Tongue (tissue), 3 donors: ENCODE measurements at places on chromosomes 5 and 9. TPM values are rescaled to one million over a fixed set of nuclear protein-coding genes. Genes with fewer than 3 reads are reported as not detected.
A peak's percentile ranks its signal among the peaks of the same experiment; 100 is the strongest.

FOXD4L6 gene
- not detected for total RNA-seq

TAF11L14 gene
- not detected for total RNA-seq

TXN gene
- 51.0 TPM for total RNA-seq

SPINK6 gene
- total RNA-seq: not detected

PCDHGB5 gene
- total RNA-seq: 11.3 TPM

EFCAB9 gene
- total RNA-seq: not detected

NCBP1 gene
- 50.6 TPM for total RNA-seq

INSL4 gene
- not detected for total RNA-seq

ST8SIA4 gene
- total RNA-seq: 15.0 TPM

SLC1A3 gene
- total RNA-seq: 24.2 TPM

FOXD4 gene
- not detected for total RNA-seq

GDNF gene
- total RNA-seq: 4.0 TPM

CDH18 gene
- 0.62 TPM for total RNA-seq

ZFR gene
- total RNA-seq: 93.9 TPM

DNA sequence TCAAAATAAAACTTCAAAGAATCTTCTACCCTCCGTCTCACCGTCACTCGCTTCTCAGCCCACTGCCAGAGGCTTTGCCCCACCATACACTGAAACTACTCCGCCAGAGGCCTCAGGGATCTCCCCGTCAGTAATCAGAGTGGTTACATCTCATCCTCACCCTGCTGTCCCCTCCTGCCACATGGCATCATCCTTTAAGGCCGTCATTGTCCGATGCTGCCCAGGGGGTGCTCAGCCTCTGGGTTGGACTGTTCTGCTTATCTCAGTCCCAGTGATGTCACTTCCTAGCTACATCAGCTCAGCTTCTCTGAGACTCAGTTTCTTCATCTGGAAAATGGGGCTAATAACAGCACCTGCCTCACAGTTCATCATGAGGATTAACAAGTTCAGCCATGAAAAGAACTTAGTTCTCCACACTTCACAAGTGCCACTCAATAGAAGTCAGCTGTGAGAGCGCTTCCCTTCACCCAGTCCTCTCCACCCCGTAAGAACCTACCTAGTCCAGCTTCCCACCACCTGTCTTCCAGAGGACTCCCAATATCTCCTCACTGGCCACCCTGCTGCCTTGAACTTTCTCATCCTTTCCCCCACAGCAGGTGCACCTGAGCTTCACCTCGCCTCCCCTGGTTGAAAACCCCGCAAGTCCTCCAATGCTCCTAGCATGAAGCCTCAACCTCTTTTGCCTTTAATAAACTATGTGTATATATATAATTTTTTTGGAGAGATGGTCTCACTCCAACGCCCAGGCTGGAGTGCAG is 2.8 kb upstream of the IL3 start:
- no peak for DNase-seq

DNA sequence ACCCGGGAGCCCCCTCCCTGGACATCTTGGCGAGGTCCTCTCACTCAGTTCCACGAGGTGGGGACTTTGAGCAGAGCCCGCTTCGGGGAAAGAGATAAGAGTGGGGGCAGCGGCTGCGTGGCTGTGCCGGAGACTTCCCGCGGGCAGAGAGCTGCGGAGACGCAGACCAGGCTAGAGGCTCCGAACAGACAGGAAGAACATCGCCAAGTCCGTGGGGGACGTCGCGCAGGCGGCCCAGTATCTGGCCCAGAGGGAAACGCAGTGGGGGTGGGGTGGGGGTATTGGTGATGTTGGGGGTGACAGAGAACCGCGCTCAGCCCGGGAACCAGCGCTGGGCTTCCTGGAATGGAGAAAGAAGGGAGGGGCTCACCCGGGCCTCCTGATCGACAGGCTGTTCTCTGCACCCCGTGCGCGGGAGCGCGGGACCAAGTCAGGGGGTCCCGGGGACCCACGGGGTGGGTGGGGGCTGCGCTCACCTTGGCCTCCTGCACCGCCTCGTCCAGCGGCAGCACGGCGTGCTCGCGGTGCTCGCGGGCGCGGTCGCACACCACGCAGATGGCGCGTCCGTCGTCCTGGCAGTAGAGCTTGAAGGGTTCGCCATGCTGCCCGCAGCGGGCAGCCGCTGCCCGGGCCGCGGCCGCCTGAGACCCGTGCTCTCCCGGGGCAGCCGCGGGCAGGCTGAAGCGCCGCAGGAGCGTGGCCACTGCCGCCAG is 727 bp downstream of the TRIM7 start:
- DNase-seq: peak; percentile 34

DNA sequence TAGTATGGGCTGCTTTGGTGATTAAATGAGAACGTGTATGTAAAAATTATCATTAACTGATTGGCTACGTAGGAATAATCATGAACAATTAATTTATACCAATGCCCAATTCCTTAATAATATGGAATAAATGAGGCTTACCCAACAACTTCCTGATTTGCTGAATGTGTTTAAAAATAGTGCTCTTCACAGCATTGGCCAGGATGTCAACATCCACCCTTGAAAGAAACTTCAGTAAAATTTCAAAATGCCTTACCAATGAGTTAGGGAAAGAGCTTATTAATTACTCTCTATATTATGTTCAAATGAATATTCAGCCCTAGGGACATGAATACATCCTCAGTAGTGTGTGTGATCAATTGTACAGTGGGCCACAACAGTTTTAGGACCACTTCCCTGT is 401.4 kb downstream of the PSAT1 start:
- no peak for DNase-seq

- no peak for DNase-seq
Observed at GRCh38 chr5:142815469-142815868, 45.3 kb downstream of the ARHGAP26 start.

DNA sequence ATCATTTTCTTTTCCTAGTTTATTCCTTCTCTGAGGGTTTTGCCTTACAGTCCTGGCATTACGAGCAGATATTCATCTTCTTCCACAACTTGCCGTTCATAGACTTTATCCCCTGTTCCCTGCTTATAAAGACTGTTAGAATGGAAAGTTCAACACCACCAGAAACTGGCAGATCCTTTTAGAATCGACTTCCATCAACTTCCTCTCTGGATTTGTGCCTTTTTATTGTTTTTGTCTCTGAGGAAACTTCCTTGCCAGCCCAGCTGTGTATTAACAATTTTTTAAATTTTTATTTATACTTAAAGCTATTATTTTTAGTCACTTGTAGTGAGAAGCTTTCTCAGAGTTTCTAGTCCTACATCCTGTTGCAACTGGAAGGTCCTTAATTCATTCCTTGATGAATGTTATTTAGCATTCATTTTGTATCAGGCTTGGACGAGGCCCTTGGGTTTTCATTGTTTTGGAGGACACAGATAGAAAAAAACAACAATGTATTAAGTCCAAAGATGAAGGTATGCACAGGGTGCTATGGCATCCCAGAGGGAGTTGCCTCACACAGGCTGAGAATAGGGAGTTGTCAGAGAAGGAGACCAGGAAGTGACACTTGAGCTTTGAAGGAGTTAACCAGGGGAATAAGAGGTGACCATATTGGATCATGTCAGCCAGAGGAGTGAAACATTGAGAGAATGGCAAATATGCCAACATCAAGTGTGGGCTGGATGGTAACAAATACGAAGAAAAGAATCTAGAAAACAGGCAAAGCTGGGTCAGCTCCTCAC is 81.3 kb downstream of the ADAMTSL1 start:
- DNase-seq: no peak

- DNase-seq: peak; percentile 81
Observed at GRCh38 chr5:160188141-160189015, 40.9 kb upstream of the FABP6 start.

- no peak for DNase-seq
Observed at GRCh38 chr5:5738797-5739489, 316.5 kb downstream of the ICE1 start.

DNA sequence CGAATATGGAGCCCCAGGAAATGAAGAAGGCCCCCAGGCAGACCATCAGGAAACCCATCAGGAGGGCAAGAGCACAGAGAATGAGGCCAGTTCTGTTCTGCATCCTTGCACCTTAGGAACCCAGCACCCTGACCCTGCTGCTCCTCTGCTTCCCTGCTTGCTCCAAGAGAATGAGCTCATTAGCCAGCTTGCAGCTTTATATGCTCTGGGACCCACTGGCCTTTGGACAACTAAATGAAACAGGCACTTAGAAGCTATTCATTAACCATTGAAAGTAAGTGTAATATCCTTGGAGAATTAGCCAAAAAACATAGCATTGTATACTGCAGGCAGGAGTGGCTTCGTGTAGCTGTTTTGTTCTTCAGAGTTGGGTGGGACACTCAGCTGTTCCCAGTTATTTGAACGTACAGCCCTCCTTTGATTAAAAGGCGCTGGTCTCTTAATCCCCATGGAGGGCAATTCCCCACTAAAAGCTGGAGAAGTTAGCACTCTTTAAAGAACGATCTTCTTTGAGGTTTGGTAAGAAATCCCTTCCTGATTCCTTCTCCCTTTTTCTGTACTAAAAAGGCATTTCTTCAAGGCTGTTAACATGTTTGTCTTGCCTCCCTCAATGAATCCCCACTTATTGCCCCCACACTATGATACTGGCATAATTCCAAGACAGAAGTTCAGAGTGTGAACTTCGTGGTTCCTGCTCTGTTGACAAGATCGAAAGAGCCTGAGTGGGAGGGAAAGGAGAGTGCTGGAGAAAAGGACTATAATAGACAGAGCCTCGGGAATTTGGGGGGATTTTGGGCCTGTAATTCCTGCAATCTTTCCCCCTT is at the start of gene TMEM252:
TMEM252 (minus strand) TSS at position 172 of the 824 bp plus-strand sequence; CDS start at position 103, 69 bp downstream.
- peak; percentile 45 for DNase-seq

DNA sequence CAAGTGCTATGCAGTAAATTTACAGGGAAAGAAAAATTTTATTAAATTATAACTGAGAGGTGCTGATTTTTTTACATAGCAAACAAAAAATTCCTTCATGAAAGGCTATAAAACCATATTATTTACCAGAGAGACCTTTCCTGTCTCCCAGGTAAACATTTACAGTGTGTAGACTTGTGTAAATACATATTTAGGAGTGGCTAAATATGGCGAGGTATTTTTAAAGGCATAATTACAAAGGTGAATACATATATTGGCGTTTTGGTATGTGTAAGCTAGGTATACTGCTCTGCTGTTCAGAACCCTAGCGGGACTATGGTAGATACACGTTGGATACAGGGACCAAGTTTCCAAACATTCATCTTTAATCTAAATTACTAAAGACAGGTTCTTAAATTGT is 170.6 kb upstream of the MEF2C start:
- DNase-seq: no peak

DNA sequence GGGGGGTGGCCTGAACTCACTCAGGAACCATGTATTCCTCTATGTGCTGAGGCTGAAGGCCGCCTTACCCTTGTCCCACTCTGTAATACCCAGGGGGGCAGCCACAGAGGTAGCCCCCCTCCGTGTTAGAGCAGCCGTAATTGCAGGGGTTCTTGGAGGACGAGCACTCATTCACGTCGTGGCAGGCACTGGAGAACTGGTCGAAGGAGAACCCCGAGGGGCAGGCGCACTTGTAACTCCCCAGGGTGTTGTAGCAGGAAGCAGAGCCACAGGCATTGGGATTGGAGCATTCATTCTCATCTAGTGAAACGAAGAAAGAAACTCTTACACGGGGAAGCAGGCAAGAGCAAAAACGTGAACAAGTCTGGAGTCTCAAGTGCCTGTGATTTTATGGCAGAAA is 179.8 kb downstream of the SLC12A2 start:
- DNase-seq: no peak

- no peak for DNase-seq
Observed at GRCh38 chr5:149166591-149167100, 25.4 kb downstream of the ABLIM3 start.

- DNase-seq: no peak
Observed at GRCh38 chr5:24161559-24161958, 483.2 kb downstream of the CDH10 start.

GRCh38 chr9:112006361-112007020 is 109.9 kb downstream of the UGCG start:
- DNase-seq: no peak

DNA sequence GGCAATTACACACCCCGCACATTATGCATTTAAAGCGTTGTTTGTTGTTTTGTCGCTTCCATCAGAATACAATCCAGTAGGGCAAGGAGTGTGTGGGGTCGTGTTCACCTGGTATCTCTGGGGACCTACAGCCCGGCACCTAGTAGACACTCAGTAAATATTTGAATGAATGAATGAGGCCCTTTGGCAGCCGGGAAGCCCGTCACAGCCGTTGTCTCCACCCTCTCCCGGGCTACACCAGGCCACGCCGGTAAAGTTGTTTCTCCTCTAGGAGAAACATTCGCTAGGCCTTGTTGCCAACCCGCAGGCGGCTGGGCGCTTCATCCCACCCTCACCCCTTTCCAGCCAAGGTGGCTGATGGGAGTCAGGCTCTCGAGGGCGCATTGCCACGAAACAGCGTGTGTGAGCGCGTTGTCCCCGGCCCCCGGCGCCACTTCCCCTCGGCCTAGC is 876 bp upstream of the JAK2 start:
- DNase-seq: peak; percentile 73

- DNase-seq: peak; percentile 15
Observed at GRCh38 chr5:65101632-65102100, 332.9 kb downstream of the CWC27 start.

GRCh38 chr9:129175515-129175824 is 2.6 kb downstream of the IER5L start:
- DNase-seq: no peak

GRCh38 chr5:133113331-133114061 is 61.7 kb downstream of the HSPA4 start:
- DNase-seq: no peak

GRCh38 chr9:31314241-31314640 is 1070.2 kb upstream of the ACO1 start:
- no peak for DNase-seq
